ENCODE measurements at places on chromosomes 16 and 17.

GRCh38 chr17:78795861-78796516 lies 13.9 kb upstream of the CYTH1 start:
- DNase-seq, result no peak

GRCh38 chr16:71467810-71468209 lies 5.8 kb upstream of the ZNF23 start:
- no peak for DNase-seq

GRCh38 chr17:17750881-17751280 lies 69.6 kb downstream of the RAI1 start:
- DNase-seq, result no peak

- no peak for DNase-seq
These were observed 244.6 kb upstream of the SDK2 start for GRCh38 chr17:73888862-73889261.

DNA sequence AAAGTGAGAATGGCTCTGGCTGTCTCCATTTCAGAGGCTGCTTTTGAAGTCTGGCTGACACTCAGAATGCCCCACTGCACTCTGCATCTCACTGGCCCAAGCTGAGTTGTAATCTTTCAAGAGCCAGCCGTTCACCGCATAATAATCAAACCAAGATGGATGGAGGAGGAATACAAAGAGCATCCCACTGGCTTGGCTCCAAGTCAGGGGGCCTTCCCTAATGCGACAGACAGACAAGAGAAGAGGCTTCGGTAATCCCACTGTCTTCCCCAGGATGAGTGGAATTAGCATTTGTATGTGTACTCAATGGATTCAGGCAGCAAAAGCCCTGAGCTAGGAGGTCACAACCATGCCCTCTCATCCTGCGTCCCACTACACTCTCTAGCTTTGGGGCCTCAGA lies 68.0 kb downstream of the CBLN1 start:
- no peak for DNase-seq

Measured in pulmonary artery endothelial cell (primary cell).